Adipocyte (in vitro differentiated cells): ENCODE measurements at places on chromosomes 7 and 10.
A peak's percentile ranks its signal among the peaks of the same experiment; 100 is the strongest.

DNA sequence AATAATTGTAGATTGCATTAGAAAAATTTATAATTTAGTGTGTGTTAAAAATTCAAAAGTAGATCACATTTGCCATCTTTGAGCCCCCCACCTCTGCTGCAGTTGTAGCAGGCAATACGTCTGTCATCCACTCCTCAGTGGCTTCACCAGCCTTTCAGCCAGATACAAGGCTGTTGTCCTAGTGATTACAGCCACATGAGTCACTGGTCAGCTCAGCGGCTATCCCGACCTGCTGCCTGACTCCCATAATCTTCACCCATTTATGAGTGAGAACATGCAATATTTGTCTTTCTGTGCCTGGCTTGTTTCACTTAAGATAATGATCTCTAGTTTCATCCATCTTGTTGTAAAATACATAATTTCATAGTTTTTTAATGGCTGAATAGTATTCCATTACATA, 9.2 kb downstream of the OR2A5 start:
- DNase-seq: peak; percentile 40

DNA sequence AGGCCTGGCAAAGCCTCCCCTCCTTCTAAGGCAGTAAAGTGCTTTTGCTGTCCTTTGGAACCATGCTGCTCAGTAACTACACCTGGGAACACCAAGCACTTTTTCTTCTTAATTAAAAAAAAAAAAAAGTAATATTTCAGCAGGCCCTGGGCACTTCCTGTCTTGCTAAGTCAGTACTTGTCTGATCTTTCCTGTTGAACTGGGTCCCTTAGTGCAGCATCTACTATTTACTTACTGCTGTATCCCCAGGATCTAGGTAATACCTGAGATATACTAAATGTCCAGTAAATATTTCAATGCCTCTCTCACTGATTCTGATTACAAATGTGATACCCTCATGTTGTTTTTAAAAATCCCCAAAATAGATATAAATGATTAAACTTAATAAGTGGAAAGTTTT, 77.4 kb downstream of the PPP1R3C start:
- DNase-seq: no peak

DNA sequence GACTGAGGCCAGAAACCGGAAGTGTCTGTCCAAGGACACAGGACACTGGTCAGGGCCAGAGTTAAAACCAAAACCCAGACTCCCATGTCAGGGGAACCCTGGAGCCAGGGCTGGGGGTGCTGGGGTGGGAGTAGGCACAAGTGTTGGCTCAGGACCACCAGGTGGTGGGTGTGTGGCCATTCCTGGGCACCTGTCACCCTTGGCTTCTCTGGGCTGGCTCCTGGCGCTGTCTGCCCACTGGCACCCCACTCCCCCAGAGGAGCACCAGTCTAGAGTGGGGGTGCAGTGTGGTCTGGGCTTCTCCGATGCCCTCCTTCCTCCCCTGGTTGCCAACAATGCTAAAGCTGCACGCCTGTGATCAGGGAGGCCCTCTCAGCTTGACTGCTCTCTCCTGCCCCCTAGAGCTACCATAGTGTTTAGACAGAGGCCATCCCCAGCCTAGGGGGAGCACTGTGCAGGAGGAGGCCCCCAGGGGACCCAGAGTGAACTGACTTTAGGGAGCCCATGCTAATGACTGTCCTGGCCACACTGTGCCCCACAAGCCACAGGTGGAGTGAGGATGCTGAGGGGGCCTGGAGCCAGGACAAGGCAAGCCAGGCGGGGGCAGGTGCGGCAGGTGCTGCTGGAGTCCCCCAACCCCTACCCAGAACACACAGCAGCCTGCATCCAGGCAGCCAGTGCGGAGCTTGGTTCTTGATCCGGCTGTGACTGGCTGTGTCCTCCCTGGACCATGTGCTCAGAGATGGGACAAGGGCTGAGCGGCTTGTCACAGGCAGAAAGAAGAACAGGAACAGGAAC, 11.0 kb downstream of the RASGEF1A start:
- peak; percentile 47 for DNase-seq

GRCh38 chr7:2278026-2278425, 36.0 kb downstream of the NUDT1 start:
- DNase-seq: no peak

GRCh38 chr7:5638994-5639393, 142.5 kb downstream of the RNF216 start:
- DNase-seq: peak; percentile 3

DNA sequence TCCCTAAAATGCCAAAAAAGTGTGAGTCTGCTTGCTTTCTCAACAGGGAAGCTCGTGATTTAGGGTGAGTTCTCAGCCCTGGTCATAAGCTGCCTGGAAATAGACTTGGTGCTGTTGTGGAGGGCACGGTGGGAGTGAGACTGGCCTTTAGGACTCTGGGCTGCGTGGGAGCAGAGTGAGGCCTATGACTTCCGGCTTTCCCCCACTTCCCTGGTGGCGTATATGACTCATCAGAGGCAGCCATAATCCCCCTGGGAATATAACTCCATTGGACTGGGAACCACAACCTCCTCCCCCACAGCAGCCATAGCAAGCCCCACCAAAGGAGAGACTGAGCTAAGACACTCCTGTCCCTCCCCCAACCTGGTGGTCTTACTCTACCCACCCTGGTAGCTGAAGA, 95.0 kb downstream of the PON1 start:
- no peak for DNase-seq

- DNase-seq: no peak
Measured at GRCh38 chr10:133526957-133527588, at the start of gene CYP2E1. Gene CYP2E1, plus strand, starts transcription at chr10:133527363. Its CDS starts 33 bp downstream, at chr10:133527396.
